ENCODE measurements at places on chromosomes 7 and 10.
A peak's percentile ranks its signal among the peaks of the same experiment; 100 is the strongest.

DNA sequence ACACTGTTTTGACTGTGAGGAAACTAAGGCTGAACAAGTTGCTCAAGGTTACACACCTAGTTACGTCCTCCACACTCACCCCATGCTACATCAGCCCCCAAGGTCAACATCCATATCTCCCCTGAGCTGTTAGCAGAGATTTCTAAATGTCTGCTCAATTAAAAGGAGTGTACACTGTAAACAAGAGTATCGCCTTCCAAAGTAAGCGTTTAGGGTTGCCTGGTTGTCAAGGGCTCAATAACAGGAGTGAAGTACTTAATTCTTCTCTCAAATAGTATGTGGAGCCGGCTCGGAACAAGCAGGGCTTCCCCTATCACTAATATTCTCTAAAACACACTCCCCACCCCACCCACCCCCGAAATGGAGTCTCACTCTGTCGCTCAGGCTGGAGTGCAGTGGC lies 412.8 kb upstream of the GALNT17 start:
- no peak for DNase-seq

DNA sequence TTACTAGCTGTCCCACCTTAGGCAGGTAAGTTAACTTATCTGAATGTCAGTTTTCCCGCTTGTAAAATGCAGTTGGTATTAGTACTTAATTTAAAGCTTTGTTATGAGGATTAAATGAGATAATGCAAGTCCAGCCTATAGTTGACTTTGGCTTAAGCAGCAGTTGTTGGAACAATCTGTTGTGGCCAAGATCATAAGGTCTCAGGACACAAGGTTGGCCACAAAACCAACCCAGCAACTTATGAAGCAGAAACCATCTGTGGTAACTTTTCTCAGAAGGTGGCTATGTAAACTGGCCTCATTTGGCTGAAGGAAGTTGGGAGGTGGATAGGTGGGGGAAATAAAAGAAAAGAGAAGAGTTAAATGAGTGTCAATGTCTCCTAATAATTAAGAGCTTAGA lies 29.4 kb downstream of the ENTPD1 start:
- DNase-seq = no peak

- no peak for DNase-seq
These were observed 48.6 kb upstream of the MKLN1 start for GRCh38 chr7:131279044-131279443.

GRCh38 chr7:40329601-40330153 lies 194.9 kb downstream of the SUGCT start:
- peak; percentile 35 for DNase-seq

GRCh38 chr10:96831200-96831866 lies 765 bp upstream of the LCOR start:
- DNase-seq = no peak

DNA sequence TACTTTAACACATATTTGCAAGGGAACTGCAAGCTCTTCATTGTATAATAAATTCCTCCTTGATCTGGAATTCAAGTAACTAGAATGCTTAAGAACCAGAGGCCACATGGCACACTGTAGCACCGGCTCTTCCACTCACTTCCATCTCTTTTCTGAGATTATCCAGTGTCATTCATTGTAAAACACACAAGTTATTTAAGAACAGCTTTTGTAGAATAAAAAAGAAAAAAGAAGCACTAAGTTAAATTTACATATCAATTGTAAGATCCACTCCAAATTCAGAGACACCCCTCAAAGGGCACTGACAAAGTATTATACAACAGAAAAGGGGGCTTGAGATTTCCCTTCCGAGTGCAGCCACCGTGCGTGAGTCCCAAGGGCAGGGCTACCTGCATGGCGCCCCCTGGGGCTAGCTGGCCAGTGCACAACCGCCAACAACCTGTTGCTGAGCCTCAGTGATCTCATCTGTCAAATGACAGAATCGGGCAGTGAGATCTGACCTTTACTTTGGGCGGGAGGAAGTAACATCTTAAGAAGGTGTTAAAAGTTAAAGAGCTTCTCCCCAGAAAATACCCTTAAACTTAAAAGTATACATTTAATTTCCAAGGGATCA lies 12.5 kb downstream of the GLI3 start:
- no peak for DNase-seq

GRCh38 chr10:49090696-49091380 lies 24.5 kb downstream of the VSTM4 start:
- no peak for DNase-seq

GRCh38 chr7:33979807-33980355 lies 74.5 kb downstream of the BMPER start:
- peak; percentile 98 for DNase-seq

- DNase-seq = peak; percentile 29
These were observed 117.8 kb downstream of the TES start for GRCh38 chr7:116328161-116328560.

DNA sequence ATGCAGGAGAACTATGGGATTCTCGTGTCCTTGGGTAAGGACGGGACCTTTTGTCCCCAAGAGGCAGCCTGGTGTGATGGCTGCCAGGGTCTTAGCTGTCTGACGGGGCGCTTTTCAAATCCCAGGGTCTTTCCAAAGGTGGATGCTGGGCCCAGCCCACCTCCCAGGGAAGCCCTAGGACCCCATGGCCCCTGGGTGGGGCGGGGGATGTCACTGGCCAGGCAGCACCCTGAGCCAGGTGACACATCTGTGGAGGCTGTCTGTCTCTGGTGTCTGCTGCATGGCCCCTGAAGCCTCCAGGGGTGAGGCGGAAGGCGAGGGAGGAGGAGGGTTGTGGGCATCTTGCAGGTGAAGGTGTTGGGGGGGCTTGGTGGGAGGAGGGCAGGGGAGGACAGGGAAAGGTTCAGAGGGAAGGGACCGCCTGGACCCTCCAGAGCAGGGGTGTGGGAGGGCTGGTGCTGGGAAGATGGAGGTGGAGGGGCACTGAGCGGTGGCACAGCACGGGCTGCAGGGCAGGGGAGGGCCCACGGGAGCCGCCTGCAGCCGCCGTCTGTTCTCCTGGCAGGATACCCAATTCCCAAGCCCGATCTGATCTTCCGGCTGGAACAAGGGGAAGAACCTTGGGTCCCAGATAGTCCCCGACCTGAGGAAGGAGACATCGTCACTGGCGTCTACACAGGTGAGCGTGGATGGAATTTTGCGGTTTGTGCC lies 7.0 kb downstream of the ZNF316 start:
- DNase-seq = no peak

DNA sequence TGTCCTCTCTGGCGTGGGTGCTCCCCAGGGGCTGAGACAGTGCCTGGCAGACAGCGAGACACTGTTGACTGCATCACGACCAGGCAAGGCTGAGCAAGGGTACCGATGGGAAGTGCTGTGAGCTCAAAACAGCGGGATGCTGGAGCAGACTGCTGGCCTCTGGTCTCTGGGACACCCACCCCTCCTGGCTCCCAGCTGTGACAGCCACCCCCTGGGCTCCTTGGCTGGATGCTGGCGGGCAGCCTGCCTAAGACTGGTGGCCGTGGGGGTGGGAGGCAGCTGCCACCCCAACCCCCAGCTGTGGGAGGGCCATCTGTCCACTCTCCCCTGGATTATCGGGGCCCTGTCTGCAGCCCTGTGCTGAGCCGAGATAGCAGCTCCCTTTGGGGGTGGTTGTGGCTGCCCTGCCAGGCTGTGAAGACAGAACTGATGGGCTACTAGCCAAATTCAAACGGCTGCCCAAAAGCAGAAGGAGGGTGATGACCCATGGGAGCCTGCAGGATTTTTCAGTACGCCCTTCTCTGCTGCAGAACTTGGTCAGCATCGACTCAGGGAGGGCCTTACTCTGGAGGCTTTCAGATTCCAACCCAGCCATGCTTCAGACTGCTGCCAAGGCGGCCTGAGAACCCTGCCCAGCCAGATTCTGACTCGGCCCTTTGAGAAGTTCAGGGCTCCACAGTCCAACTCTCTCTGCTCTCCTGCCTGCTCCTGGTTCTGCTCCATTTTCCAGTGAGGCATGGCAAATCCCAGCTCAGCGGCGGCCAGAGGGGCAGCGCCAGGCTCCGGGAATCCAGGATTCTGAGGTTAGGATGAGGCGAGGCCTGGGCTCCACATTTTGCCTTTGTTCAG lies 125.3 kb downstream of the NEURL1 start:
- DNase-seq = no peak

DNA sequence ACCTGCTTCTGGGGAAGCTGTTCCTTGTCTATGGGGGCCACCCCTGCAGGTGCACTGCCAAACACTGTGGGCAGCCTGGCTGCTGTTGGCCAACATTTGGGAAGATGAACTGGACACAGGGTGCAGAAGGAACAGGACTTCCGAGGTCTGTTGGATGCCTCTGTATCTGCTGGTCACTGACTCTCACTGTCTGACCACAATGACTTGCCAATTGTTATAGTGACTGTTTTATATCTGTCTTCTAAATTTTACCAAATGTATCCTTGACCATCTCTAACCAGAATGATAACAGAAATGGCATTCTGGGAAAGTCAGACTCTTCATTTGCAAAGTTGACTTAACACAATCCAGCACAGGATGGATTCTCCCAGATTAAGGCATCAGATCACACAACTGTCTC lies 214.0 kb upstream of the PRSS58 start:
- DNase-seq = no peak

GRCh38 chr10:128875956-128876736 lies 590.9 kb upstream of the MGMT start:
- peak; percentile 53 for DNase-seq

GRCh38 chr10:79944428-79945395 lies 4.2 kb downstream of the SFTPD start:
- DNase-seq = no peak

GRCh38 chr7:42161110-42161509 lies 75.9 kb downstream of the GLI3 start:
- DNase-seq = no peak

- DNase-seq = no peak
These were observed 138.8 kb downstream of the OAT start for GRCh38 chr10:124279882-124280281.
